RWPE2 (cell line): ENCODE measurements at places on chromosomes 2 and 18.

- DNase-seq, result no peak
These were observed 49.8 kb downstream of the ZC3H15 start for GRCh38 chr2:186535861-186536260.

DNA sequence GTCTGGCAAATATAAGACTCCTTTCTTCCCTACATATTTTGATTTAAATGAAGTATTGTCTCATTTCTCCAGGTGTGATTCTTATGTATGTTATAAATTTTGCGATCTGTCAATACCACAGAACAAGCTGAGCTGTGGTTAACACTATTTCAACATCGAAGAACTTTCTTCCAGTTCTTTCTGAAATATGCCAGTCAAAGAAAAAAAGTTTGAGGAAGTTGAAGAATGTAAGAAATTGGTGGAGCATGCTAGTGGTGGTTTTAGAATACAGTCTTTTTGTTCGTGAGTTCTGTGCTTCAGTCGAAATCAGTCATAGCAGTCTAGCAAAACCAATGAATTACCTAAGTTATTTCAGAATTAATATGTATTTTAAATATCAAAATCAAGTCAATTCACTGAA is 8.6 kb upstream of the COBLL1 start:
- no peak for DNase-seq

DNA sequence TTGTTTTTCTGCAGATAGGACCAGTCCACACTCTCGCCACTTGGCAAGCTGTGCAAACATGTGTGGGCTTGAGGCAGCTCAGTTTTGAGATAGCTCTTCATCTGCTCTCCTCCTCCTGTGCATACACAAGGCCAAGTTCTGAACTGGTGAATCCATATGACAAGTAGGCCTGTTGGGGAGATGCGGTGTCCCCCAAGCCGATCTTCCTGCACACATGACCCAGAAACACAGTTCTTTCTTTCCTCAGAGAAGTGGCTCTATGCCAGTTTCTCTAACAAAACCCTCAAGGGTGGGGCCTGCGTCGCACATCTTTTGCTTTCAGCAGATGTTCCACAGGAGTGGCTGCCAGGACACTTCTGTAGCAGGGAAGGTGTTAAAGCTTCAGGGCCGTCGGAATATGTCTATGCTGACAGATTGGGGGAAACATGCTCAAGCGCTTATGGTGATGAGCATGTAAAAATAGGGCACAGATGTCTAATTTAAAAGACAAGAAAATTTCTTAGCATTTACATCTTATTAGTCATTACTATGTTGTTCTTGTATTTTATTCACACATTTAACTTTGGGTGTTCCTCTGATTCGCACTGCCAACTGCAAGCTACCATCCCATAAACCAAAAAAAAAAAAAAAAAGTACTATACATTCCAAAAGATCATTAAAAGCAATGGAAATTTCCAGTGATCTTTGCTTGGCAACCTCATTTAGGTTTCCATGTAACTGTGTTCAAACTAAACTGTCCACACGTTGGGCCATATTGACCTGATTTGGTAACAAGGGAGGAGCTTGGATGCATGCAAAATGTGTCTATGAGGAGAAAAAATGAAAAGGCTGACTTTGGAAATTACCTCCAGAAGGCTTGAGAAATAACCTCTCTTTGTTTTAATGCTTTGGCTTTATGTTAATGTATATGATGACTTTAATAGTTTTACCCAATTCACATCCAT is 1055.5 kb upstream of the KLHL29 start:
- no peak for DNase-seq

DNA sequence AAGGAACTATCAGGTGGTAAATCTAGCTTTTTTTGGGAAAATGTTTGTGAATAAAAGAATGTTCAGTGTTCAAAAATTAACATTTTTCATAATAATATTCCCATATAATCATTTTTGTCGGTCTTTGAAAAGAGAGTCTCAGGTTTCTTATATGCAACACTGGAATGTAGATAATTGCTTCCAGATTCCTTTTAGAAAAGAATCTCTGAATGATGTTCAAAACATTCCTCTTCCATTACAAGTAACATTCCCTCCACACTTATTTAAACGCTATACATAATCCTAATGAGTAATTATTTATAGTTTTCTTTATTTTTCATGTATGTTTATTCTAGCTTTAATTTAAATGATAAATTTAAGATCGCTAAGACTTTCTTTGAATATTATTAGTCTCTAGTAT is 7.0 kb downstream of the ZSWIM2 start:
- no peak for DNase-seq

GRCh38 chr2:70460333-70460732 is 93.3 kb downstream of the TGFA start:
- DNase-seq, result no peak

DNA sequence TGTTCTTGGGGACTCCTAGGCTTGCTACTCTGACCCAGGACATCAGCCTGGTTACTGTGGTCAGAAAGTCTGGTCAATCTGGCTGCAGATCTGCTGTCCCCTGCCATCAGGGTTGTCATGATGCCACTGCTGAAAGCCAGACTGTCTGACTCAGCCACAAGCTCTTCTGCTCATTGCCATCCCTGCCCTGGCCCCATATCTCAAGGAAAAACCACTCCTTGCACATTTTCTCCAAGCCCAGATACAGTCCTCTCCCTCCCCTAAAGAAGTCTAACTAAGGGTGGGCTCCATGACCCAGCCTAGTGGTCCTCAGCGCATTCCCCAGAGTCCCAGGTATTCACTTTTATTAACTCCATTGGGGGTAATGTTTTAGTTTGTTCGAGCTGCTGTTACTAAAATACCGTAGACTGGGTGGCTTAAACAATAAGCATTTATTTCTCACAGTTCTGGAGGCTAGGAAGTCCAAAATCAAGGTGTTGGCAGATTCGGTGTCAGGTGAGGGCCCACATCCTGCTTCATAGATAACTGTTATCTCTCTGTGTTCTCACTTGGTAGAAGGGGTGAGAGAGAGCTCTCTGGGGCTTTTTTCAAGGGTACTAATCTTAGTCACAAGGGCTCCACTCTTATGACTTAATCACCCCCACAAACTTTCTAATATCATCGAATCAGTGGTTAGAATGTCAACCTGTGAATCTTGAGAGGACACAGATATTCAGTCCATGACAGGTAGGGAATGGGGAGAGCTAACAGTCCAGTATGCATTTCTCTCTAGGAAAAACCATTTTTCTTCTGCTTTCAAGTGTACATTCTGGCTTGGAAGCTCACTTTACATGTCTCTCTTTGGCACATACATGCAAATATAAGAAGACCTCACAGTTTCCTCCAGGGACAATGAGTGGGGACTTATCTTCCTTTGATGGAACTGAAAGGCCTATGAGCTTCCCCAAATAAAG is 94.8 kb upstream of the CXCR4 start:
- no peak for DNase-seq

DNA sequence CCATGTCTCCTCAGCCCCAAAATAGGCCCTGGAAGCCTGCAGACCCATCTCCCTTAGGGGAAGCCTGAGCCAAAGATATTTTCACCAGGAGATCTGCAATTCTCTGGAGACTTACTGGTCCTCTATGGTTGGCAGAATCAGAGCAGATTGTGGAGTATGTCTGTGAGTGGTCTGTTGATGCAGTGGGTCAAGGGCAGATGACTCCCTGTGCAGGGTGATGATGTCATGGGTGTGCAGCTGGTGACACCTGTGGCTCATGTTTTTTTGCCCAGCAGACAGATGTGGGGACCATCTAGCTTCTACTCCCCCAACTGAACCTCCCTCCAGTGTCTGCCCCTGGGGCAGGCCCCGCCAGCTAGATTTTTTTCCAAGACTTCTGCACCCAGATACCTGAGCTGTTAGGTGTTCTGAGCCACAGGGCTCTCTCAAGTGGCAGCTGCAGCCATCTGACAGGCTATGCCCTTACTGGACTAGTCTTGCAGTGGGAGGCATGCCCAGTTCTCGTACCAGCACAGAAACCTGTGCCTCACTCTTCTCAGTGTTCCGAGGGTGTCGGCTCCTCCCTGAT is 558.7 kb upstream of the LRRTM1 start:
- DNase-seq, result no peak

GRCh38 chr2:51717312-51717711 is 685.4 kb upstream of the NRXN1 start:
- DNase-seq, result no peak

DNA sequence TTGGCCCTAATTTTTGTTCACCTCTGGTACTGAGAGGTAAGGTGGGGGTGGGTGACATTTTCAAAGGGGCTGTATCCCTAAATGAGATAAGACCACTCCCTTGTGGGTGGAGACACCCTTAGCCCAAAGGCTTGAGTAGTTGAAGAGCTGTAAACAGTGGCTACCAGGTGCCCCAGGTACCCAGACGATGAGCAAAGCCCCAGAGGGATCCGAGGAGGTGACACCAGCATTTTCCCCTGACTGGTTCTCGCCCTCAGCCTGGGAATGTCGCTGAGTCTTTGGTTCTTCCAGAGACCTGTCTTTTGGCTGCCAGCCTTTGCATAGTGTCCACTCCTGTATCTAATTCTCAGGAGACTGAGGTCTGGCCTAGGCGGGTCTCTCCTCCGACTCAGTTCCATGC is 36.5 kb downstream of the RRM2 start:
- DNase-seq, result no peak

DNA sequence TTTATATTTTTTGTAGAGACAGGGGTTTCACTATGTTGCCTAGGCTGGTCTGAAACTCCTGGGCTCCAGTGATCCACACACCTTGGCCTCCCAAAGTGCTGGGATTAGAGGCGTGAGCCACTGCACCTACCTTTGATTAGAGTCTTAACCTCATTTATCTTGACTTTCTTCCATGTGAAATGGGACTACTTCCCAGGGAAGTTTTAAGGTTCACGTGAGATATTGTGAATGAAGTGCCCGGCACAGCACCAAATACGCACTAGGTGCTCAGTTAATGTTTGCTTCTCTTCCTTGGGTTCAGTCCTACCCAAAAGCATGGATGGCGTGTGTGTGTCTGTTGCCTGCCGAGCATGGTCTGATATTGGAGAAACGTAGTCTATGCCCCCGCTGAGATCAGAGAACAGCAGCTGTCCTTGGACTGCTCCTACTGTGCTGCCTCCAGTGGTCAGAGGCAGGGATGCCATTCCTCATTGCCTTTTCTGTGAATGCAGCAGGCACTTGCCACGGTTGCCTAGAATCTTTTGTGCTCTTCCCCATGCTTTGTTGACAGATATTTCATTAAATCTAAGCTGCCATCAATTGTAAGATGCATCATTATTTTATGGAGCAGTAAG is 12.3 kb upstream of the TFCP2L1 start:
- no peak for DNase-seq

GRCh38 chr18:58402247-58402646 is 226.6 kb downstream of the ALPK2 start:
- DNase-seq, result no peak

GRCh38 chr18:25086876-25087275 is 265.1 kb downstream of the ZNF521 start:
- DNase-seq, result no peak
